Amygdala (tissue), 56 donors: ENCODE measurements at places on chromosomes 6 and 20.

DNA sequence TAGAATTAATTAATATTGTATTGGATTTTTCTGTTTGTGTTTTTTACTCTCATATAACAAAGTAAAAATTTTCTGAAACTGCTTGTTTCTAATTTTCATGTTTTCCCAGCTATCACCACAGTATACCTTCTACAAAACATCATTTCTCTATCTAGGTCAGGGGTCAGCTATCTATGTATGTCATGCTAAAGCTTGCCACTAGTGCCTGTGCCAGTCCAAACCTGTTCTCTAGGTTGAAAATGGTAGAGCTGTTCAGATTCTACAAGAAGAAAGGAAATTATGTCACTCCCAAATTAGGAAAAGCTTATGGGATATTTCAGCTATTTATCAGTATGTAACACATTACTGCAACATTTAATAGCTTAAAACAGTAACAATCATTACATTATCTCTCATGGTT is 5.8 kb upstream of the ME1 start:
- no peak for DNase-seq

GRCh38 chr6:46756469-46757213 is 9.9 kb downstream of the ANKRD66 start:
- DNase-seq, result no peak

- DNase-seq, result no peak
Observed at GRCh38 chr6:5453546-5453945, 192.2 kb downstream of the FARS2 start.

DNA sequence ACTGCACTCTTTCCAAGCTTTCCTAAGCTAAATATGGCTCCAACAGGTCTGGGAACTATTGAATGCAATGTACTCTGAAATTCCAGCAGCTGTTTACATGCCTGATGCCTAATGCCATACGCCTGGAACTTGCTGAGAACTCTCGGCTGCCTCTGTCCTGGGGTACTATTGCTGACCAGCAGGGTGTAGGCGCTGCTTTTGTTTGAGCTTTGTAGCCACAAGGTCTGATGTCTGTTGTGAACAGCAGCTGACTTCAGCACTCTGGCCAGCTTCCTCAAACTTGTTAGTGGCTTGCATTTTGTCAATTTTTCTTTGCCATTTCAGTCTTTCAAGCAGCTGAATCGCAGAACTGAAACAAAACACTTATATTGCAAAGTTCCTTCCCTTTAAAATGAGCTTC is 26.7 kb downstream of the SAYSD1 start:
- no peak for DNase-seq

- DNase-seq, result no peak
Observed at GRCh38 chr6:136611133-136611532, 60.9 kb upstream of the MAP7 start.

GRCh38 chr6:35895560-35895959 is 25.3 kb downstream of the SRPK1 start:
- DNase-seq, result no peak

DNA sequence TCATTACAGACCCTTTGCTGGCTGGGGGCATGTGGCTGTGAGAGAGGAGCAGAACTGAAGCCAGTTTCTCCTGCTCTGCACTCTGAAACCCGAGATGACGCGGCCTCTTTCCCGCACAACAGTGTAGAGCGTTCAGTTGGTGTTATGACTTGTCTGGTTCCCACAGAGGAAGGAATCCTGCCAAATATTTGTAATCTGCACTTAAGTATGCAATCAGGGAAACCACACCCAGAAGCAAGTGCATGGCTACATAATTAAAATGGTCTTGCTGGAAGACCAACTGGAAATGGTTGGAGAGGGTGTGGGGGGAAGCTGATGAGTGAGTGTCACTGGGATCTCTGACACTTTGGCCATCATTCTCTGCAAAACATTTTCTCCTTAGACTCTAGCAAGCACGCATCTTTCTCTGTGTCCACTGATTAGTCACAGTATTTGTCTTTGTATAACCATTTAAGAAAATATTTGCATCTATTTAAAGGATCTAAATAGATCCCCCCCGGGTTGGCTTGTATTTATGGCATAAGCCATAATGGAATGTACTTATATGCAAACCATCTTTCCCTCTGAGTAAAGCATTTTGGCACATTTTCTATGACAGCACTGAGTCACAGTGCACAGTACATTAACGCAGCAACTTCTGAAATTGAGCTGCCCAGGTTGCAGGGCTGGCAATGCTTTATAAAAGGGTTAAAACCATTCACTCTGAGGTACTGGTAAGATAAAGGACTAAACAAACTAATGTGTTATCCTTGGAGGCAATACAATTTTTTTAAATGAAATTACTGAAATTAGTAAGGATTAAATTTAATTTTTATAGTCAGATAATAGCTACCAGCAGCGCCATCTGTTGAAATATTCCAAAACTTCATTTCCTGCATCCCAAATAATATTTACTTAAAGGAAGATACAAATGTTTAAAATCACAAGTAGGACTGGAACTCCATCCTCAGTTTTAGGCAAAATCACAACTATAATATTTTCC is 76.7 kb downstream of the FOXC1 start:
- no peak for DNase-seq

DNA sequence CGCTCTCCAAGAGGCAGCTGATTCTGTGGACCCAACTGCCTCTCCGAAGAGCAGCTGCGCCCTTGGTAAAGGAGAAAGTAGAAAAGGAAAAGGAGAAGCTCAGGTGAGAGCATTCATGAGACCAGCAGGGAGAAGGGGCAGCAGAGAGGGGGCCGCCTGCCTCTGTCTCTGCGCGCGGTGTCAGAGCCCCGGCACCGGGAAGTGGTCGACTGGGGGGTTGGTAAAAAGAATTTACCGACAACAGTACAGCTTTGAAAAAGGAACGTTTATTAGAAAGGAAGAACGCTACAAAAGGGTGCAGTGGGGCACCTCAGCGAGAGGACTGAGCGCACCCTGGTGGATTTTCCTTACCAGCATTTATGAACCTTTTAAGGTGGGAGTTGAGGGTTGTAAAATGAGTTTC is 61.9 kb downstream of the GPR6 start:
- no peak for DNase-seq

GRCh38 chr6:79034865-79035264 is 43.2 kb downstream of the PHIP start:
- DNase-seq, result no peak
